Fibroblast of skin of back (primary cell): ENCODE measurements at places on chromosomes 11 and 22.

- DNase-seq: no peak
These were observed 79.1 kb downstream of the NAT10 start for GRCh38 chr11:34184505-34185015.

DNA sequence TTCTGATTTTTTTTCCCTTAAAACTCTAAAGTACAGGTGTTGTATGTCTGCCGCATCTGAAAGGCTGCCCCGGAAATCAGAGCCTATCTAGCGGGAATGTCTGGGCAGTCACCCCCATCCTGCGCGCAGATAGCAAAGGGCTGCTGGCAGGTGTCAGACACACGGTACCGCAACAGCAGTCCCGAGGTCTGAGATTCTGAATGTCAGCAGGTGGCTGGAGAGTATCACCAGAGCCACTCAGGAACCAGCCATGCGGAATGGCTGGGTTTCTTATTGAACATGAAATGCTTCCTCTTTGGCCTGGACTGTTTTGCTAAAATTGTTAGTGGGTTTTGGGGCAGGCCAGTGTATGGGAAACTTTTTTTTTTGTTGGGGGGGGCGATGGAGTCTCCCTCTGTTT lies 53.3 kb downstream of the CERK start:
- no peak for DNase-seq

DNA sequence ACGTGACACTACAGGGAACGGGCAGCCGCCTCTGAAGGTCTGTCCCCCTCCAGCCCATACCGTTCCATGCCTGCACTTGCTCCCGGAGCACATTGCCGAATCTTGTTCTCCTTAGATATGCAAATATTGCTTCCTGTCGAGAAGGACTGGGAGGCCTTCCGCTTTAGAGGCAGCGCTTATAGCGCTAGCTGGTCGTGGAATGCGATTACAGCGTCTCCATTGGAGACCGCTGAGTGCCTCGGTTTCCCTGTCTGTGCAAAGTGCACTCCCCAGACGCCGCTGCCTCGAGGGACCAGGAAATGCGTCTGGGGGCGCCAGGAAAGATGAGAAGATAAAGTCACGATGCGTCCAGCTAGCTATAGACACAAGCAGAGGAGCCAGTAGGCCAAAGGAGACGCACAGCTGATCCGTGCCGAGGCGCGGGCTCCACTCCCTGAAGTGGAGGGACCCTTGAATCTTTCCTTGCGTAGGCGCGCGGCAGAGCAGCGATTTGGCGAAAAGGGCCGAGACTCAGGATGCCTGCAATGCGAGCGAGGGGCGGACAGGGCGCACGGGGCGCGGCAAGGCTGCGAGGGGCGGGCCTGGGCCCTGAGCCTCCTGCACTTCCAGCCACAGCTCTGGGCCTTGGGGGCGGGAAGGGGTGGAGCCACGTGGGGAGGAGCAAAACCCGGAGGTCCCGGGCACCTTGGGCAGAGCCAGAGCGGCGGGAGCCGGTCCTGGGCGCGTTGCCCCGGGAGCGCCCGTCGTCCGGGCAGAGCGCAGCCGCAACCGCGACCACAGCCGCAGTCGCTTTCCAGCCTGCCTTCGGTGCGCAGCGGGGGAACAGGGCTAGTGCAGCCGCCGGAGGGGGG lies at the start of gene RASSF10:
Gene RASSF10 (plus strand): TSS at position 692 of the 851 bp plus-strand sequence. CDS start 261 bp downstream, outside the sequence.
- peak; percentile 38 for DNase-seq

DNA sequence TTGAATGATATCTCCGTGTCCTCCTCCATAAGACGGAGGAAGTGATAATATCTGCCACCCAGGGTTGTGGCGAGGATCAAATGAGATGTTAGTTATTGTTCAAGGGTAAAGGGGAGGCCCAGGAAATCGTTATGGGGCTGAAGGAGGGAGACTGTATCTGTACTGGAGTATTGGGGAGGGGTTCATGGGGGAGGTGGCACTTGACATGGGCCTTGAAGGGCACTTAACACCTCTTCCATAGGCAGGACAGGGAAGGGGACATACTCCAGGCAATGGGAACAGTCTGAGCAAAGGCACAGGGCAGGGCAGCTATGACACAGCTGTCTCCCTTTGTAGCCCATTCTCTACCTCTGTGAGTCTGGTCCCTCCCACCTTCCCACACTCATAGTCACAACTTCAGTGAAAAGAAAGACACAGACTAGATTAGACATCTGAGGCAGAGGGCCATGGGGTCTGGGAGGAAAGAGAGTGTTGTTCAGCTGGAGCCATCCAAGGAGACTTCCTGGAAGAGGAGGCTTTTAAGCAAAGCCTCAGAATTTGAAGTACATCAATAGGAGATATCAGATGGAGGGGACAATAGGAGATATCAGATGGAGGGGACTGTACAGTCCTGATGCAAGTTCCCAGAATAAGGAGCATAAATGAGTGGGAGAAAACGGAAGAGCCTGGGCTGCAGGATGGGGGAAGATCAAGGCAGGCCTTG lies 15.8 kb upstream of the DGKZ start:
- DNase-seq: no peak

DNA sequence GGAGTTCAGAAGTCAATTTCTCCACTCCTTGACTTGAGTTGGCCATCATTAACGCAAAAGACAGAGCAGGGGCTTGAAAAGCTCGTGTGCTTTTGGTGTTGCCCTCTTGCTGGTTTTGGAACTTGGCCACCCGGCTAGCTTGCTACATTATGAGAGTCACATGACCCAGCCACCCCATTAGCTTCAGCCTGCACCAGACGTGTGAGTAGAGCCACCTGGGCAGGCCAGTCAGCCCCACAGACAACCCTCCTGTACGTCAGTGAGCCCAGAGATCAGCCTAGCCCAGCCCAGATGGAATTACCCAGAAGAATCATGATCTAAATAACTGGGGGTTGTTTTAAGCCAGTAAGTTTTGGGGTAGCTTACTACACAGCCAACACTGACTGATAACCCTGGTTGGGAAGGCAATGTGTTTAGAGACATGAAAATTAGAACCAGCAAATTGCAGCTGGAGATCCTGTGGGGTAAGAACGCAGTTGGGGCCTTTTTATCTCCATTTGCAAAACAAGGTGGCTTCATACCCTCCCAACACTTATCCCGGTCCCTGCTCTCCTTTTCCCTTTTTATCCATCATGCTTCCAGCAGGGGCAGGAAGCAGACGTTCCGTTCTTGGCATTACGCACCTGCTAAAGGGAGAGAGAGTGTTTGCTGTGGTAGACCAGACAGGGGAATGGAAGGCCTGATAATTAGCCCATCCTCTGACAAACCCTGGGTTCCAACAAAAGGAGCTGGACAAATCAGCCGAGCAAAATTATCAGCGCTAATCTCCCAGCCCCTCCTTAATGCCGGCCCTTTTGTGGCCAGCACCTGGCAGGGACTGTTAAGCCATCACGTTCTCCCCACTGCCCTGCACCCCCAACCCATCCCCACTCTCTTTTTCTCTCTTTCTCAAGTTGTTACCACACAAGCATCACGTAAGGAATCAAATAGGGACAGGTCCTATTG lies 548.7 kb upstream of the CADM1 start:
- no peak for DNase-seq

- no peak for DNase-seq
These were observed 253.2 kb downstream of the ST3GAL4 start for GRCh38 chr11:126608658-126609057.

GRCh38 chr22:27952779-27953178 lies 33.7 kb upstream of the PITPNB start:
- DNase-seq: no peak

- DNase-seq: peak; percentile 18
These were observed 30.3 kb upstream of the PRR5 start for GRCh38 chr22:44671742-44672141.

- DNase-seq: no peak
These were observed 4.3 kb downstream of the APOL5 start for GRCh38 chr22:35721960-35722359.

GRCh38 chr11:18752502-18752901 lies 26.5 kb upstream of the IGSF22 start:
- no peak for DNase-seq

- DNase-seq: peak; percentile 41
These were observed 399.5 kb downstream of the ETS1 start for GRCh38 chr11:128187835-128188234.

DNA sequence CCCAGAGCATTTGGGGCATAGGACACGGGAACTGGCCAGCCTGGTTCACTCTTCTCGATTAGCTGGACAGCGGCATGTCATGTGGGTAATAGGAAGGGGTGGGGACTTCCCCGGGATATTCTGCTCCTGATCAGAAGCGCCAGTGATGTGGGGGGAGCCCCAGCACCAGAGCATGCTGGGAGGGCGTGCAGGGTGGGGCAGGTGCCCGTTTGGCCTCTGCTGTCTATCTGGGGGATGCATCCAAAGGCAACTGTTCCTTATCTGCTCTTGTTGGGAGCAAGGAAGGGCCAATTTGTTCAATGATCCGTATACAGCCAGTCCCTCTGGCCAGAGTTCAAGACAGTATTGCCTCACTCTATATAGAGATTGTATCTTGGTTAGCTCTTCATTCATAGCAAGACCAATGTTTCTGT lies 43.6 kb downstream of the PPARA start:
- no peak for DNase-seq

DNA sequence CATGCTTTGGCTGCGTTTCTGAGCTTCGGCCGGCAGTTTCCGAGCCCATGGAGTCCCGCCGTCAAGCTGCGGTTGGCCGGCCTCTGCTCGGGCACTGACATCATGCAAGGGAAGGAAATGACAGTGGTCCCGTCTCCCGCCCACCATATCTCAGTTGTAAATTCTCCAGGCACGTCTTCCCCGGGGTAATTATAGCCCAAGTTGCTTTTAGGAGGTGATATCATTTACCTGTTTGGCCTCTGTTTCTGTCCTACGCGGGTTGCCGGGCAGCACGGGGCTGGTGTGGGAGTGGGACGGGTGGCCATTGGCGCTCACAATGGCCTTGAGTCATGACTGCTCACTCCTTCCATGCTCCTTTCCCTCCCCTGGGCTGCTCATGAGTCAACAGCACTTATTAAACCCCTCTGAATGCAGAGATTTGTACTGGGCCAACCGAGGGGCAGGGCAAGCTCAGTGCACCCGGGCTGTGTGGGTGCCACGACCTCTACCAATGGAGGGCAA lies 4.2 kb upstream of the ANO1 start:
- peak; percentile 43 for DNase-seq

DNA sequence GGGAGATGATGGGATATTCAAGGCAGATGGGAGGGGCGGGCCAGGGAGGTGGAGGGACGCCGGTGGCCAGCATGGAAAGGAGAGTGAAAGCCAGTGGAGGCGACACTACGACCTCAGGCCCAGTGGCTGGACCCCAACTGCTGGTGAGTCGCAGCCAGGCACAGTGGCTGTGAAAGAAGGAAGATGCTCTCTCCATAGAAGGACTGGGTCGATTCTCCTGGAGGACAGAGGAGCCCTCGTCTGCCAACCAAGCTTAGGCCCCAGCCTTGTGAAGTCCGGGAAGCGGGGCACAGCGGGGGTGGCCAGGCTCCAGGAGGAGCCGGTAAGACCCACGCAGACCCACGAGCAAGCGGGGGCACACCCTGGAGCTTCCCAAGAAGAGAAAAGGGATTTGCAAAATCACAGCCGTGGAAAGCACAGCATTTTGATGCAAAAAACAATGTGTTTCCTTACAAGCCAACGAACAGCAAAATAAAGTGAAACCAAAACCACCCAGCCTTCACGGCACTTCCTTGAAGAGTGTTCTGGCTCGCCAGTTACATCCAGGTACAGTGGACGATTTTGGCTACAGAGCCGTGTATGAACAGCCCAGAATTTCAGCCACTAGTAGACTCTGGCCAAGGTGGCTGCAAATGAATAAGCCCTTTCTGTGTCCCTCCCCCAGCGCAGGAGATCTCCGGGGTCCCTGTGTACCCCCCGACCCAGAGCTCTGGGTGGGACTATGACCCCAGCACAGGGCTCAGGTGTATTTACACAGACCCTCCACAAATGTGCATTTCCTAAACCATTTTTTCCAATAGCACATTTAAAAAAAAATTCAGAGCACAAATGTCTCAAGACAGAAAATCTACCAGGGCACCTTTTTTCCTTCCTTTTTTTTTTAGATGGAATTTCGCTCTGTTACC lies 96.9 kb downstream of the TRMU start:
- no peak for DNase-seq

DNA sequence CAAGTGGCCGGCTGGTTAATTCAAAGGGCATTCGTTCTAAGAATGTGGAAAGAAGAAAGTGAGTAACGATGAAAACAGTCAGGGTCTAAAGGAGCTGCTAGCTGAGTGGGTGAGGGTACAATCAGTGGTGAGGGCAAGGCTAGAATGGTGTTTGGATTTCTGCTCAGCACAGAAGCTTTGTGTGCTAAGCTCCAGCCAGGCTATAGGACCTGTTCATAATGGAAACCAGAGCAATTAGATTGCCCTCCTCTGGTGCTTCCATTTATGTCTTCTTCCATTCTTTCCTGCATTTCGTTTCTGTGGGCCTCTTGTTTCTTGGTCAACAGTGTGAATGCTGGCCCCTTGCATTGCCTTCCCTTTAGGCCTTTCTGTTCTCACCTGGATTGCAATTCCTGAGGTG lies 572.9 kb upstream of the CHORDC1 start:
- no peak for DNase-seq

DNA sequence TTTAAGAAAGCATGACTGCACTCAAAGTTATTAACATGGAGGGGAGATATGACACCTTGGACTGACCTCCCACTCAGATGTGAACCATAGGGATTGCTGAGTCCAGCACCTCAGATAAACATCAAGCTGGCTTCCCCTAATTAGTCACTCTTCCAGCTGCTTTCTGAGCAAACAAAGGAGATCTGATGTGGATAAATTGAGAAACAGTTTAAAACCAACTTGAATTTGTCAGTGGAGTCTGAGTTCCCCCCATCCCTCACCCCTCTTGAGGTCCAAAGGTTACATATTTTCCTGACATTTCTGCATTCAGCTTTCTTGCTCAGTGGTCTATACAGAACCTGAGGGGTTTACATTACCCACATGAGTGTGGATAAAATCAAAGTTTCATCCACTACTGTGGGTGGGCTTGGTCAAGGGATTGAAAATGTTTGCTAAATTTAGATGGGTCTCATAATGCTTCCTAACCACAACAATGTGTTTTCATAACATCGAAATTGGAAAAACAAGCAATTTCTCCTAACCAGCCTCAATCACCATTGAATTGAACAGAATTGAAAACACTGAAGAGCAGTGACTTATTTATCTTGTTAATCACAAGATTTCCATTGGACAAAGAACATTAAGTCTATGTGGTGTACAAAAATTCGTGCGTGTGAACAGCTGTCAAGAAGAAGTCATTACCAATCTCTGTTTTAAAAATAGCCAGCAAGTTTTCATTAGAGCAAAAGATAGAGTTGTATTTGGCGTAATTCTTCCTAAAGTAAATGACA lies 292.3 kb downstream of the METTL15 start:
- peak; percentile 49 for DNase-seq

GRCh38 chr22:50688448-50688847 lies 15.8 kb downstream of the SHANK3 start:
- no peak for DNase-seq

GRCh38 chr22:36136475-36136874 lies 24.1 kb downstream of the APOL3 start:
- DNase-seq: peak; percentile 51

- DNase-seq: peak; percentile 17
These were observed 21.0 kb upstream of the HTATIP2 start for GRCh38 chr11:20342347-20343141.

GRCh38 chr11:70328556-70328955 lies 58.1 kb downstream of the PPFIA1 start:
- DNase-seq: no peak
